ENCODE measurements at places on chromosomes 7 and 10.

GRCh38 chr10:104026762-104027161 is 58.9 kb downstream of the COL17A1 start:
- DNase-seq: no peak

DNA sequence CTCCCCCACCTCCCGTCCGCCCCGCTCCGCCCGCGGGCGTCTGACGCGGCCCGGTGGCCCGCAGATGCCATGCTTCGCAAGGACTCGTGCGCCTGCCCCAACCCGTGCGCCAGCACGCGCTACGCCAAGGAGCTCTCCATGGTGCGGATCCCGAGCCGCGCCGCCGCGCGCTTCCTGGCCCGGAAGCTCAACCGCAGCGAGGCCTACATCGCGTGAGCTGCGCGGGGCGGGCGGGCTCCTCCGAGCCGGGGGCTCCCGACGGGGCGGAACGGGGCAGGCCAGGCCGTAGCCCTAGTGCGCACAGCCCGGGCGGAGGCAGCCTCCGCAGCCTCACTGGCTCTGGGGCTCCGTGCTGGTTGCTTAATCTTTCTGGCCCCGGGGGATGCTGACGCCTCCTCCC is 2.8 kb downstream of the ASIC3 start:
- DNase-seq: peak; percentile 35

GRCh38 chr10:89978081-89978480 is 276.7 kb downstream of the KIF20B start:
- DNase-seq: no peak

DNA sequence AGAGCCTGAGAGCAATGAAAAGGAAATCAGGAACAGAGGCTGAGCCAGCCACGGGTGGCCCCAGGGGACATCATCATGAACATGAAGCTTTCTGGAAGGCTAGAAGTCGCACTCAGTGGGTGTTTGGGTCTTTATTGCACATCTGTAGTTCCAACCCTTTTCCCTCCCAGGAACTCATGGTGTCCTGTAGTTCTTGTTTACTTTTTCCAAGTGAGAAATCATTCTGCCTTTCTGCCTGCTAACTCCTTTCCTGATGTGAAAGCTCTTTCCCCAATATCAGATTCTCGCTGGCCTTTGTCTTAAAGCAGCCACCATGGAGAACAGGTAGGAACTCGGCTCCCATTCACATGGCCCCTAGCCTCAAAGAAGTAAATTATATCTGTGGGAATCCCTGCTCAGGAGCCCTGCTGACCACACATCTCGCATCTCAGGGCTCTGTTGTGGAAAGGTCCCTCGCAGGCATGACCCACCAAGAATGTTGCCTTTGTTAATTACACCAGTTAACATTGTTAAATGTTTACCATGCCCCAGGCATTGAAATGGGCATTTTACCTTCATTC is 542.7 kb downstream of the TNS3 start:
- no peak for DNase-seq

- no peak for DNase-seq
These were observed 302.9 kb upstream of the ZMIZ1 start for GRCh38 chr10:78765726-78766335.

- no peak for DNase-seq
These were observed 154.8 kb downstream of the CHN2 start for GRCh38 chr7:29349362-29349761.

- no peak for DNase-seq
These were observed 98.1 kb upstream of the AGBL3 start for GRCh38 chr7:134888141-134888740.

- DNase-seq: no peak
These were observed 118.1 kb upstream of the SEM1 start for GRCh38 chr7:96827701-96828100.

DNA sequence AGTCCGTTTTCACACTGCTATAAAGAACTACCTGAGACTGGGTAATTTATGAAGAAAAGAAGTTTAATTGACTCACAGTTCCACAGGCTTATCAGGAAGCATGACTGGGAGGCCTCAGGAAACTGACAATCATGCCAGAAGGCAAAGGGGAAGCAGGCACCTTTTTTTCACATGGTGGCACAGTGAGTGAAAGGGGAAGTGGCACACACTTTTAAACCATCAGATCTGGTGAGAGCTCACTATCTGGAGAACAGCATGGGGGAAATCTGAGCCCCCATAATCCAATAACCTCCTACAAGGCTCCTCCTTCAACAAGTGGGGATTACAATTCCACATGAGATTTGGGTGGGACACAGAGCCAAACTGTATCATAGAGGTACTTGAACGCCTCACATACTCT is 30.0 kb downstream of the AGR3 start:
- DNase-seq: no peak

- DNase-seq: no peak
These were observed 291.1 kb upstream of the IMMP2L start for GRCh38 chr7:111853201-111853990.

GRCh38 chr7:101985057-101985902 is 167.9 kb downstream of the CUX1 start:
- DNase-seq: no peak

DNA sequence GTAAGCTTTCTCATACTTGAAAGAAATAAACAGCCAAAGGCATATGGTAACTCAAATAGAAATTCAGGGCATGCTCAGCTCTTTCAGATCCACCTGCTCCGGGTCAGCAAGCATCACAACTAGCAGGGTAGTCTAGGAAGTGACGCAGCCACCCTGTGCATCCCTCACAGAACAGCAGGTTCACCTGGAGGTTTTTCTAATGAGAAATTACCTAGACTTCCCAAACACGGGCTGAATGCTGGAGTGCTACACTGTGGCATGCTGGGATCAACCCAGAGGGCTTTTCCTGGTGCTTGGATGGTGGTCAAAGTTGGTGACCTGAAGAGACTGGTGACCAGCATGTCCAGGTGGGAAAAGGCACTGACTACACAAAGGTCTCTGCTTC is 66.8 kb upstream of the DNAJB6 start:
- DNase-seq: no peak

DNA sequence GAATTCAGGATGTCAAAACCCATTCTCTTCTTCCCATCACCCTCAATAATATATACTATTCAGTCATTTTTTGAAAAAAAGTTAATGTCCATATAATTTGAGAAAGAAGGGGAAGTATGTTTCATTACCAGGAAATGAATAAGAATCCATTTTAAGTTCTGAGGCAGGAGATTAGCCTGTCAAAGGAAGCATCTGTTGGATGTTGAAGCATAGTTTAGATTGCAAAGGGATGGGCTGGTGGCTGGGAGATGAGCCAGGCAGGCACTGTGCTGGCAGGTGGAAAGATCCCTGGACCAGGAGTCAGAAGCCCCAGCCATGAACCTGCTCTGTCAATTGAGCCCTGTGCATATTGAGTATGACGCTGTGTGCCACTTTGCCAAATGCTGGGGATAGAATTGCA is 48.4 kb upstream of the CRTAC1 start:
- no peak for DNase-seq

DNA sequence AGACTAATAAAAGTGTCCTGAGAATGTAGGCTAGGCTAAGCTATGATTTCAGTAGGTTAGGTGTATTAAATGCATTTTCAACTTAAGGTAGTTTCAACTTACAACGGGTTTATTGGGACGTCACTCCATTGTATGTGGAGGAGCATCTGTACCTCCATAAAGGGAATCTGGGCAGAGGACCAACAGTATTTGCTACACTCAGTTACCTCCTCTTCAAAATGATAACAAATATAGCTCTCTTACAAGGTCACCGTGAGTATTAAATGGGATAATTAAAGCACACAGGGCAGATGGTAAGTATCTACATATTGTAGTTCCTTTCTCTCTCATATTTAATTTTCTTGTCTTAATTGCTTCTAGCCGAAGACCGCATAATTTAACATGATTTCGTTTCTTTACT is 59.0 kb upstream of the FGL2 start:
- no peak for DNase-seq

- no peak for DNase-seq
These were observed 7.3 kb downstream of the SORCS3 start for GRCh38 chr10:104648421-104648820.

DNA sequence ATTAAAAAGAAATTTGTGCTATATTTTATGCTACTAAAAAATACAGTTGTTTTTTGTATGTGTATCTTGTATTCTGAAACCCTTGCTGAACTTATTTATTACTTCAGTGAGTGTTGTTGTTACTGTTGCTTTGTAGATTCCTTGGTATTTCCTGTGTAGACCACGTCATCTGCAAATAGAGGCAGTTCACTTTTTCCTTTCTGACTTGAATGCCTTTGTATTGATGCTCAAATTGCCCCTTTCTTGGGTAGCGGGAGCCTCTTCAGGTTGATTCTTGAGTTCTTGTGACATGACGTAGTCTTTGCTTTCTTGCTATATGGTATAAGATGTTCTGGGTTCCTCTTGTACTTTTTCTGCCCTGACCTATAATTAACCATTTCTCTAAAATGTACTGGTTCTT is 504.1 kb downstream of the SDK1 start:
- DNase-seq: no peak

- DNase-seq: no peak
These were observed 38.6 kb downstream of the FZD1 start for GRCh38 chr7:91302794-91303193.

DNA sequence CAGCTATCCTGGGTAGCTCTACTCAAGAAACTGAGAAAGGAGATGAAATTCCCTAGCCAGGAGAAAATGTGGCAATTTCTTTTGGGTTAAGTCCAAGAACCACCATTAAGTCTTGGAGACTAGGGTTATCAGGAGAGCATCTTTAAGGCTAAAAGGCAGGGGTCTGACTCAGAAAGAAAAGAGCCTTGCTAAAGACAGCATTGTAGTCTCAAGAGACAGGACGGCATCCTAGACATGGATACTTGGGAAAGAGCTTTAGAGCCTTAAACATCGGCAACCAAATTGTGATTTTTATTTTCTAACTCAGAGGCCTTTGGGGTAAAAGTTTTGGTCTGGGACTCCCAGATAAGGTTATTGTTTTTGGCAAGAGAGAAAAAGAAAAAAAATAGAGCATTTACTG is 83.1 kb downstream of the FAS start:
- DNase-seq: no peak

- no peak for DNase-seq
These were observed 811 bp downstream of the GPC2 start for GRCh38 chr7:100176096-100177044.

- no peak for DNase-seq
These were observed 101.2 kb upstream of the SEC61G start for GRCh38 chr7:54860003-54860775.

GRCh38 chr7:148049068-148049467 is 541.5 kb upstream of the C7orf33 start:
- no peak for DNase-seq

DNA sequence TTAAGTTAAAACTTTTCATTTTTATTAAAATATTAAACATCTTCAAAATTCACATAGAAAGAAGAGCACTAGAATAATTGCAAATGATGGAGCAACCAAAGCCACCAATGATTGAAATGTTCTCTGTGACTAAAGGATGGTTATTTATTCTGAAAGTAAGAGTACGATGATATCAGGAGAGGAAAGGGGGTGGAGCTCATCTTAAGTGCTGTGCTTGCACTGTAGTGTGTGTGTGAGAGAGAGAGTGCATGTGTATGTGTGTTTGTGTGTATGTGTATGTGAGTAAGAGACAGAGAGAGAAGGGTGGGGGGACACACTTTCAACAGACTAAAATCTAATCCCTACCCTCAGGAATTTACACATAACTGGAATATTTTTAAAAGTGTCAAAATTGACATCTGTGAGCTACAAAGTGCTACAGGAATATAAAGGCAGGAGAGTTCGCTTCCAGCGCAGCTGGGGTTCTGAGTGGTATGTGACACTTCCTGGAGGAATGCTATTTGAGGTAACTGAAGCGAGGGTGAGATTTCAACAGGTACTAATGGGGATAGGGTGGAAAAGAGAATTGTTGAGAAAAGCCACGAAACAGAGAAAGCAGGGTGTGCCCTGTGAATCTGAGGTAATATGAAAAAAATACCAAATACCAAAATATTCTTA is 57.2 kb upstream of the SMNDC1 start:
- DNase-seq: no peak

GRCh38 chr10:29669149-29669548 is 34.4 kb upstream of the SVIL start:
- no peak for DNase-seq

GRCh38 chr10:30079408-30079807 is 20.0 kb upstream of the JCAD start:
- DNase-seq: no peak

GRCh38 chr7:72077786-72078185 is 334.4 kb downstream of the CALN1 start:
- no peak for DNase-seq

DNA sequence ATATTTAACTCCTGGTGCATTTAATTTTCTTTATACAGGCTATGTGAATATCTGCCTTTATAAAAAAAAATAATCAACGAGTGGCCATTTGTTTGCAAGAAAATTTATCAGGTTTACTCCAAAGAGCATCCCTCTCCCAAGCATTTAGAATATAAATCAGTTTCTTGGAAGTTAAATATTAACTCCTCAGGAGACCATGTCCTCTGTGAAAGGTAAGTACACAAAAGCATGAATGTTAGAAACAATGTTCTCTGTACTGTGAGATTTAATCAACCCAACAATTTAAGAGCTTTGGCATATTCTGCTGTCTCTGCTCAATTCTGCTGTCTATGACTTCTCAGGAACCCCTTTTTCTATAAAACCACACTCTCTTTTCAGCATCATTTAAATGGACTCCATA is 119.3 kb upstream of the LAMB4 start:
- no peak for DNase-seq

DNA sequence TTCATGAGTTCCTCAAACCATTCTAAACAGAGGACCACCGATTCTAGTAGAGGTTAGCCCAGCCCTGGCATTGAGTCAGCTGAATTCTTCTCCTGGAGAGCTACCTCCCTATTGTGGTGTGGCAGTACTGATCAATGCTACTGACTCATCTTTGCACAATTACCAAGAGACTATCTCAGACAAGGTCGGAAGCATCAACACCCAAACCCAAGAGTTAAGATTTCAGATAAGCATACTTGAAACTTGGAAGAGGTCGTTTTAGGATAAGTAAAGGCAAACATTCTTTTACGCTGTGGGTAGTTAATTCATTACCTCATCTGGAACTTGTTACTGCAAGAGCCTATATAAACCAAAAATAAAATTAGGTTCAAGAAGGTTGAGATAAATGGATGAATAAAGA is 154.6 kb upstream of the NRBF2 start:
- DNase-seq: no peak

DNA sequence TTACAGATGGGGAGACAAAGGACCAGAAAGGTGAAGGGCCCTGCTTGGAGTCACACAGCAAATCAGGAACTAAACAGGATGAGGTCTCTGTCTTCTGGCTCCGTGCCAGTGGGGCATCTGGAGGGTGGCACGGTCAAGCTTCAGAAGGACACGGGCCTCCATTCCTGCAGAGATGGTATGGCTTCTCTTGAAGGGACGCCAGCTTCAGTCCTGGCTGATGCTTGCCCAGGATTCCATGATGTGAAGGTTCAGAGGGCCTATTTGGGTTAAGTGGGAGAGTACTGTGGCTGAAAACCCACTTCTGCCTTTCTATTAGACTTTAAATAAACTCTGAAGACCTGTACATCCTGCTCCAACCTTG is 6.1 kb downstream of the RAMP3 start:
- no peak for DNase-seq

- no peak for DNase-seq
These were observed 31.8 kb upstream of the ELFN1 start for GRCh38 chr7:1638215-1638661.

- peak; percentile 63 for DNase-seq
These were observed 2.3 kb downstream of the HKDC1 start for GRCh38 chr10:69222157-69223027.

- no peak for DNase-seq
These were observed 77.5 kb upstream of the STEAP1B start for GRCh38 chr7:22577470-22578001.

- DNase-seq: no peak
These were observed 15.5 kb upstream of the PDLIM1 start for GRCh38 chr10:95306318-95306650.
